ENCODE measurements at places on chromosomes 6 and 20. TPM values are rescaled to one million over a fixed set of nuclear protein-coding genes. Genes with fewer than 3 reads are reported as not detected.

DNA sequence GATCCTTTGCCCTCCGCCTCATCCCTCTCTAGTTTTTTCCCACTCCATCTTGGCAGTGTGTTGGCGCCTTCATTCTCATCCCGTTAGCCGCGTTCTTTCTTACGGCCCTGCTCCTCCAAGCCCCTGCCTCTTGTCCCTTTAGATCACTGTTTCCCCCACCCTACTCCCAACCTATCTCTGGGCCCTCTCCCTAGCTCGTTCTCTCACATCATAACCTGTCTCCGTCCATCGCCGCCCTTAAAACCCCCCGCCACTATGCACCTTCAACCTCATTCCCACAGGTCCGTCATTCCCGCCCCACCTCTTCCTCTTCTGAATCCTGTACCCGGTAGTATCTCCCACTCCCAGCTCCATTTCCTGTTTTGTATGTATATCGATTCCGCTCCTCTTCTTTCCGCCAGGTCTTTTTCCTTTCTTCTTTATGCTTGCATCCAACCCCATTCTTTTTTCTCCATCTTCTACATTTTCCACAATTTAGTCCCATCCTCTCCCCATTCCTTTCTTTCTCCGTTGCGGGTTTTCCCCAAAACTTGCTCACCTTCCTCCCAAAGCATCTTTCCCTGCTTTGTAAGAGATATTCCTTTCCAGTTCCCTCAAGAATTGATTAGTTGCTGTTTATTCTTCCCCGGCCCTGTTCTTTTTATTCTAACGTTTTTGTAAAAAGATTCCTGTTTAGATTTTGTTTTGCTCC is 671 bp downstream of the EFHC1 start:
- DNase-seq, result peak; percentile 77
- no peaks in the 10 kb centered on the region for H3K4me1 ChIP-seq
- H3K36me3 ChIP-seq, result no peaks in the 10 kb centered on the region
- no peaks in the 10 kb centered on the region for H3K27me3 ChIP-seq

DNA sequence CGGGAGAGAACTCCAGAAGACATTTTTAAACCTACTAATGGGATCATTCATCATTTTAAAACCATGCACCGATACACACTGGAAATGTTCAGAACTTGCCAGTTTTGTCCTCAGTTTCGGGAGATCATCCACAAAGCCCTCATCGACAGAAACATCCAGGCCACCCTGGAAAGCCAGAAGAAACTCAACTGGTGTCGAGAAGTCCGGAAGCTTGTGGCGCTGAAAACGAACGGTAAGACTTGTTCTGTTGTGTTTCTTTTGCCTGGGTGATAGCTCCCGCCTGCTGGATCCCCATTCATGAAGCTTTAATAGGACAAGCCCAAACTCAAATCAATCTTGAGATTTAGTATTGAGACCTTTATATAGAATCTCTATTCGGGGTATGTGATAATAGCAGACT is 4.2 kb downstream of the TNFAIP3 start:
- no peak overlapping the region for H3K4me3 ChIP-seq
- H3K27ac ChIP-seq, result no peak overlapping the region
- peaks cover 19% of the 10 kb centered on the region for H3K27me3 ChIP-seq
- DNase-seq, result no peak

DNA sequence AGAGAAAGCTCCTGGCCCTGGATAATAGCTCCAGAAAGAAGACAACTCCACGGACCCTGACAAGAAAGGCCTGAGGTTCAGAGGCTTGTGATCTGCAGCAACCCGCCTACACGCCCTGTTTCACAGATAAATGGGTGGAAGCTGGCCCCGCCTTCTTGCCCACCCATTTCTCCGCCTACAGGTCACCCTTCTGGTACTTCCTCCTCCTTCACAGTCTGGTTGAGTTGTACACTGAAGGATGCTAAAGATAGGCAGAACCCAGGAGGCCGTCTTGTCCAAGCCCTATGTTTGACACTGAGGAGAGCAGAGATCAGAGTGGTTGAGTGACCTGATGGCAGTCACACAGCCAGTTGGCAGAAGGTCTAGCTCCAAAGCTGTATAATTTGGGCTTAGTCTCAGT is 34.2 kb upstream of the MDGA1 start:
- no peaks in the 10 kb centered on the region for H3K27me3 ChIP-seq
- H3K36me3 ChIP-seq, result no peaks in the 10 kb centered on the region
- H3K4me1 ChIP-seq, result no peaks in the 10 kb centered on the region
- no peak overlapping the region for H3K4me3 ChIP-seq
- no peak for DNase-seq

DNA sequence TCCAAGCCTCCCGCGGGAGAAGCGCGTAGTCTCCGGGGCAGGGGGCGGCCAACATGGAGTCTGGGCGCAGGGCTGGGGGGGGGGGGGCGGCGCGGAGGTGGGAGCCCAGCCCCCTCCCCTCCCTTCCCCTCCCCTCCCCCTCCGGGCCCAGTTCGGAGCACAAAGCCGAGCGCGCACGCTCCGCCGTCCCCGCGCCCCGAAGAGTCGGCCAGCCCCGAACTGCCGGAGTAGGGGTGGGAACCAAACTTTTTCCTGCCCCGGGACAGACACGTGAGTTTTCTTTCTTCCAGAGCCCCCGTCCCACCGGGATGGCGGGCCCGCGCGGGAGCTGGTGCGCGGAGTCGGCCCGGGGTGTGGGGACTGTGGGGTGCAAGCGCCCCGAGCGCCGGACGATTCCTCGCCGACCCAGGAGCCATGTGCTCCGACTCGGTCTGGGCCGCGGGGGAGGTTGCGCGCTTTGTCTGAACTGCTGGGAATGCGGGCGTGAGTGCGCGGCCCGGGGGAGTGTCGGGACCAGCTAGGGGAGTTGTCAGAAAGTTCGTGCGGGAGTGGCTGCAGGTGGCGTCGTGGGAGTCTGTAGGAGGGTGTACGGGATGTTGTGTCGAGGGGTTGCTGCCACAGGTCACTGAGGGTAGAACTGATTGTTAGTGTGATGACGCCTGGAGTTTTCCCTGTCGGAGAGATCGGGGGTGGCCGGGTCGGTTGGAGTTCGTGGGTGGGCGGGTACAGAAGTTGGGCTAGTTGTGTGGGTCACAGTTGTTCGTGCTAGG is 1.2 kb downstream of the TGIF2 start:
- peak overlapping the region; percentile 92 for H3K4me3 ChIP-seq
- peaks cover 5% of the 10 kb centered on the region for H3K36me3 ChIP-seq
- DNase-seq, result peak; percentile 76
- no peaks in the 10 kb centered on the region for H3K27me3 ChIP-seq

GRCh38 chr6:37051138-37052026 is 45.9 kb downstream of the FGD2 start:
- 0 out of 2 replicates have a peak overlapping the region, but pooled peaks have one; percentile 18 for H3K4me3 ChIP-seq
- DNase-seq, result peak; percentile 95
- H3K36me3 ChIP-seq, result no peaks in the 10 kb centered on the region
- H3K27ac ChIP-seq, result no peak overlapping the region
- H3K4me1 ChIP-seq, result peaks cover 26% of the 10 kb centered on the region

GRCh38 chr20:24718696-24719095 is 230.4 kb upstream of the CST7 start:
- DNase-seq, result no peak
- no peaks in the 10 kb centered on the region for H3K4me1 ChIP-seq
- H3K36me3 ChIP-seq, result no peaks in the 10 kb centered on the region
- no peaks in the 10 kb centered on the region for H3K27me3 ChIP-seq

DNA sequence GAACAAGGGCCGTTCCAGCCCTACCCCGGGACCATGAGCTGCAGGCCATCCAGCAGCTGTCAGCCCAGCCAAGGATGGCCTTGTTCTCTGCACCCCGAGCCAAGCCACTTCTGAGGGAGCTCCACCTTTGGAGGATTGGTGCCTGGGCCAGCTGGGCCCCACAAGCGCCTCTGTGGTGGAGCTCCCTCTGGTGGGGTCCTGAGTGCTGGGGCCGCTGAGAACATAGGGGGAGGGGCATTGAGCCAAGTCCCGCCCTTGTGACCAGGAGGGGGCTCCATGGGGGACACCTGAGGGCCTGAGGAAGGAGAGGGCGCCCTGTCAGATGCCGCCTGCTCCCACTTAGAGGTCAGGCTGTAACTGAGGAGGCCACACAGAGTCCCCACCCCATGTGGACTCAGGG is 43.2 kb downstream of the YTHDF1 start:
- H3K36me3 ChIP-seq, result no peaks in the 10 kb centered on the region
- H3K4me1 ChIP-seq, result peaks cover 28% of the 10 kb centered on the region
- H3K27ac ChIP-seq, result no peak overlapping the region
- H3K4me3 ChIP-seq, result no peak overlapping the region

DNA sequence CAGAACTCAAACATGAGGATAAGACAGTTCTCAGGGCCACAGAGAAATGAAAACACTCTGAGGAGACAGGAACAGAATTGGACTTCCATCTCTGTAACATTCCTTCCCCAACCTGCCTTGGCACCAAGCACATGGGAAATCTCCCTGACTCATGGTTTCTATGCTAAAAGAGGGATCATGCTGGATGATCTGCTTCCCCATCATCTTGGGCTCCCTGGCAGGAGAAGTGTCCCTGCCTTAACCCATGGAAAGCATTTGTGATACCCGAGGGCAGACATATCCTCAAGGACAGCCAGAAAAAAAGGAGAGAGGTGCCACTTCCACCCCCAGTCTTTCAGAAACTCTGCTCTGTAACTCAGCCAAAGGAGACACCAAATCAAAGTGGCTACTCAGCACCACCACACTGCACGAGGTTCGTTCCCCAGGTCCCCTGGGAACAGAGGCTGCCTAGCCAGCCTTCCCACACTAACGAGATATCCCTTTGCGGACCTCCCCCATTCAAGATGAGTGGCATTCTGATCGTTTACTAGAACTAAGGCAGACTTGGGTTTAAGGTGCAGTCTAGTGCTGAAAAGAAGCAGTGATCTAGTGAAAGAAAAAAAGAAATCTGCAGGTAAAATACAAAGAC is 34.8 kb downstream of the BLOC1S5 start:
- no peaks in the 10 kb centered on the region for H3K4me1 ChIP-seq
- DNase-seq, result no peak
- no peaks in the 10 kb centered on the region for H3K27me3 ChIP-seq
- no peak overlapping the region for H3K4me3 ChIP-seq
- H3K27ac ChIP-seq, result no peak overlapping the region
- no peaks in the 10 kb centered on the region for H3K36me3 ChIP-seq

DNA sequence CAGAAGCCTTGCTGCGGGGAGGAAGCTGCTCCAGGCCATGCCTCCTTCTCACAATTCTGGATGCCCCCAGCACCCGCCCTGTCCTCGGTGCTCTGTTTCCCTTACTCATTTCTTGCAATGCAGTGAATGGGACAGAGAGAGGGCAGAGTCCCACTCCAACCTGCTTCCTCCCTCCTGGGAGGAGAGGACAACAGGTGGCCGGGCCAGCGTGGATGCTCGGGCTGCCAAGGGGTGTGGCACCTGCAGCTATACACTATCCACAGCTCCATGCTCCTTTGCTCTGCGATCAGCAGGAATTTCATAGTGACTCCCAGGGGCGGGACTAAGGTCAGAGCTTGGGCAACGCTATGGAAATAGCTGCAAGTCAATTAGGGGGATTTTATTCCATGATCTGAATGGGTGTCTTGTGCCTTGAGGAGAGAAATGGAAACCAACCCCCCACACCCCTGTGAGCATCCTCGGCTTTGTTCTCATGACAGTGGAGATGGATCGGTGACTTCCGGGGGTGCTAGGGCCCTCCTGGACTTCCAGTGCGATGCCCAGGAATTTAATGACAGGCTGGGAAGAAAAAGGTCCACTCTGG is 192.5 kb downstream of the MYLK4 start:
- no peak overlapping the region for H3K4me3 ChIP-seq
- no peaks in the 10 kb centered on the region for H3K4me1 ChIP-seq
- H3K27me3 ChIP-seq, result no peaks in the 10 kb centered on the region
- H3K27ac ChIP-seq, result no peak overlapping the region
- DNase-seq, result no peak

- H3K27ac ChIP-seq, result no peak overlapping the region
- H3K4me3 ChIP-seq, result no peak overlapping the region
- DNase-seq, result no peak
- H3K36me3 ChIP-seq, result no peaks in the 10 kb centered on the region
These were observed 112.5 kb downstream of the FAM50B start for GRCh38 chr6:3961581-3962215.

Gene RBPJL
- 1.4 TPM for total RNA-seq

Gene COL12A1
- 6.3 TPM for total RNA-seq

Gene OR12D3
- total RNA-seq, result not detected
